ENCODE measurements at places on chromosomes 13 and 19.

DNA sequence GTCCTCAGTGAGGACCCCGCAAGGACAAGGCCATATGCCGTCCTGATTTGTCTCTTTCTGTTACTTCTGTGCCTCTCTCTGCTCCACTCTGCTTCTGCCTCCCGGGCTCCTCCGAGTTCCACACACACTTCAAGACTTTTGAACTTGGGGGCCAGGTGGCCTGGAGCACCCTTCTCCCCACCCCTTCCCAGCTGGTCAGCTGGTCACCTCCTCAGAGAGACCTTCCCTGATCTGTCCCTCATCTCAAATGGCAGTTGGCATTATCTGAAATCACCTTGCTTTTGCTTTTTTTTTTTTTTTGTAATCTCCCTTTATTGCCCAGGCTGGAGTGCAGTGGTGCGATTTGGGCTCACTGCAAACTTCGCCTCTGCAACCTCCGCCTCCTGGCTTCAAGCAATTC is 2.2 kb upstream of the S1PR5 start:
- no peak for DNase-seq

DNA sequence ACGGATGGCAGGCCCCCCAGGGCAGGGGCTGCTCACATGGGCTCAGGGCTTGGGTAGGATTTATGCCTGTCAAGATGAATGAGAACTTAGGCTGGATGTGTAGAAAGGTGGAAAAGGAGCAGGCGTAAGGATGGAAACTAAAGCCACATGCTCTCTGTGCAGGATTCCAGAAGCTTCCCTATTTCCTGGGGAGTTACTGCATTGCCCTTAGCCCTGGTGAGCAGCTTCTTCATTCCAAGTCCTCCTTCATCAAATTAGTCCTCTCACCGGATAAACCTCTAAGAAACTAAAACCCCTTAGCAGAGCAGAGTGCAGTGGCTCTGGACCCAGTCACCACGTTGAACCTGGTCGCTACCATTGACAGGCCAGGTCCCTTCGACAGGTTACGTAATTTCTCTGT is 7.4 kb downstream of the ATP12A start:
- no peak for DNase-seq

DNA sequence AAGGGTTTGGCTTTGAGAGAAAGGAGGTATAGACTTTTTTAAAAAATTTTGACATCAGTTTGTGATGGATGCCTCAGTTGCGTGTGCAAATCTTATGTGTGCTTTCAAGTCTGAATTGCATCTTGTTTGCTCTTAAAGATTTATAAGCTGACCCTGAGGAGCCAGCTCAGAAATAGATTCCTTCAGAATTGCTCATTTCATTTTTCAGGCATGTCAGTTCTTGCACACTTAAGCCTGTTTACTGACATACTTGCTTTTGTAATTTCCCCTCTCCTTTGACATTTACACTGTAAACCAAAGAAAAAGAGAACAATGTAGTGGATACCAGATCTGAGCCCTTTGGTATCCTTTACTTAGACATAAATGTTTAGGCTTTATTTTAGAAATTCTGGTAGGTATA is 87.6 kb downstream of the RNF17 start:
- no peak for DNase-seq

DNA sequence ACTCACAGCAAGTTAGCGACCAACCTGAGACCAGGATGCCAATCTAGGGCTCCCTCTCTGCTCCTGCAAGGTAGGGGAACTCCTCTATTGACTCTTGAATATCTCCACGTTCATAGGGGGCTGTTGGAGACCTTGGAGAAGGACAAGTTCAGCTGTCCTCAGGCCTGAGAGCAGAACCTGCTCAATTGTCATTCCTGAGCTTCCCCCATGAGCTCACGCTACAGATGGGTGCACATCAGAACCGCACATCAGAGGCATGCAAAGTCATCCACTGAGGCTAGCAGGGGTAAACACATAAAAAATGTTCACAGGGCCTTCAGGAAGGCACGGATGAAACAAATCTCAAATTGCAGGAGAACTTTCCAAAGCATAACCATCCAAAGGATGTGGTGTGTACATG is 168.8 kb upstream of the ZNF507 start:
- DNase-seq = no peak

DNA sequence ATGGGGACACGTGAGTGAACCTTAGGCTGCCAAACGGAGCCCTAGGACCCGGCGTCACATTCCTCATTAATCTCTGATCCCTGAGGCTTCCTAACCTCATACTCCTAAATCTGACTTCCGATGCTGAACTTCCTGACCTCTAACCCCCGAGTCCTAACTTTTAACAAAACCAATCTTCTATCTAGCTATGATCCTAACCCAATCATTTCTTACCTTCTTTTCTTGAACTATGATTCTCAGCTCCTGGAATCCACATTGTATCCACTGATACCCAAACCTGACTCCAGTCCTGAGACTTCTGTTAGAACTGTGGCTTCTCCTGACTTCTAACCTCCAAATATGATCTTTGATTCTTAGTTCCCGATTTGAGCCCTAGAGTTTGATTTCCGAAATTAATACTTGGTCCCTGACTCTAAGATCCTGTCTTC is 447 bp downstream of the NFKBIB start:
- DNase-seq = no peak

DNA sequence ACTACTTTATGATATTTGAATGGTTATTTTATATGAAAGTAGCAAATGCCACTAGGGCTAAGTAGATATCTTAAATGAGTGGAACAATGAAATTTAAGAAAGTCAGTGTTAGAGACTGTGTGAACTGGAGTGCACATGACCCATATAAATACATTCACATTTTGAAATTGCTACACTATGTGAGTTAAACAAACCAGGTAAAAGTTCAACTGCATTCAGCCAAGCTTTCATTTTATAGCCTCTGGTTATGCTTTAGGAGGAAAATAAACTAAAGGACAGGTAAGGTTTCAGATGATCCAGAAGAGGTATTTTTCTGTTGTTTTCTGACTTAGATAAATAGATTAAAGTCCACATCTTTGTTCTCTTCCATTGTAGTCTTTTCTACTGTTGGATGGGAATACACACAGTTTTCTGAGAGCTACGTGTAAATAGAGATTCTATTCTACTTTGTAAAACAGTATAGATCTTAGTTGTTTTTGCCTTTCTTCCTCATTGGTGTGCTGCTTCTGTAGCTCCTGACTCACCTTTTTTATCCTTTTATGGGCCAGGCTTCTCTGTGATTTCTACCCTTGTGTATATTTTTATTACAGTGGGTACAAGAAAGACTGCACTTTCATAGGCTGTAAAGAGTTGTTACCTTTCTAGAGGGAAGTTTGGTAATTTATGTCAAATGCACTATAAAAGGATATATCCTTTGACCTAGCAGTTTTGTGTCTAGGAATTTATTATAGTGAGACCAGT is 54.6 kb upstream of the KCTD4 start:
- no peak for DNase-seq

DNA sequence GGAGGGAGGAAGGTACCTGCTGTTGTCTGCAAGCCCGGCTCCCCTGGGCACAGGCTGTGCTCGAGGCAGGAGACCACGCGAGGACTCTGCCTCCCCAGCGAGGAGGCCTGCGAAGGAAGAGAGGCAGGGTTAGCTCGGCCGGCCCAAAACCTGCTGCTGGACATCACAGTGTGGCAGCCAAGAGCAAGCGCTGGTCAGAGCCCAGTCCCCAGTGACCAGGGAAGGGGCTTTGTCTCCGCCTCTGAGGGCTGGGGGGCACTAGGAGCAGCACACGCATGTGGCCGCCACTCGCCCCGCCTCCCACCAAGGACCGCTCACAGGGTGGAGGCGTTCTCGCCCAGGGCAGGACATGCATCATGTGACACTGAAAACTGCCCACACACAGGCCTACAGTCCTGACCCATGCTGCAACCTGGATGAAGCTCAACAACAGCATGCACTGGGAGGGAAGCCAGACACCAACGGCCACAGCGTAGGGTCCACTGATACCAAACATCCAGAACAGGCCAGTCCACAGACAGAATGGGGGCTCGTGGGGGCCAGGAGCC is 8.5 kb downstream of the MIER2 start:
- no peak for DNase-seq

GRCh38 chr19:3118232-3119070 is 17.4 kb upstream of the GNA15 start:
- DNase-seq = no peak

- DNase-seq = no peak
These were observed 8.1 kb upstream of the MUC16 start for GRCh38 chr19:9018163-9018875.

DNA sequence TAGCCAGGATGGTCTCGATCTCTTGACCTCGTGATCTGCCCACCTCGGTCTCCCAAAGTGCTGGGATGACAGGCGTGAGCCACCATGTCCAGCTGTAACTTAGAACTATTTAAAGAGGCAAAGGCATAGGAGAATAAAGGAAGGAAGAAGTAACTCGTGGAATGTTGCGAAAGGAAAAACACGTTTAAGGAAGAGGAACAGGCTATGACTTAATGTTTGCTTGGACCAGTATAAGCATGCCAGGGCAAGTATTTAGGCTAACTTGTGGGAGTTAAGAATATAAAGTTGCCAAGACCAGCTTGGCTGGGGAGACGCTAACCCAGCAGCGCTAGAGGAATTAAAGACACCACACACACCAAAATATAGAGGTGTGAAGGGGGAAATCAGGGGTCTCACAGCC is 33.5 kb downstream of the ZNF844 start:
- no peak for DNase-seq

- DNase-seq = no peak
These were observed 7.1 kb upstream of the ZNF91 start for GRCh38 chr19:23402388-23402787.

DNA sequence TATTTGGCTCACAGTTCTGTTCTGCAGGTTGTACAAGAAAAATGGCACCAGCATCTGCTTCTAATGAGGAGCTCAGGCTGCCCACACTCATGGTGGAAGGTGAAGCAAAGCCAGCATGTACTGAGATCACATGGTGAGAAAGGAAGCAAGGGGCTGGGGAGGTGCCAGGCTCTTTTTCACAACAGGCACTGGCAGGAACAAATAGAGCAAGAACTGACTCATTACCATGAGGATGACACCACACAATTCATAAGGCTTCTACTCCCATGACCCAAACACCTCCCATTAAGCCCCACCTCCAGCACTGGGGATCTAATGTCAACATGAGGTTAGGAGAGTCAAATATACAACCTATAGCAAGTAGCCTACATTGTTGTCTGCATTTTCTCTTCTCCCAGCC is 522.6 kb downstream of the RFC3 start:
- no peak for DNase-seq
